ENCODE measurements at places on chromosomes 3 and 15. TPM values are rescaled to one million over a fixed set of nuclear protein-coding genes. Genes with fewer than 3 reads are reported as not detected.

Gene PARP9
- total RNA-seq, result 45.7 TPM

Gene TMCC1
- total RNA-seq, result 21.0 TPM

Gene CIB2
- total RNA-seq, result 1.5 TPM

Gene LHFPL4
- not detected for total RNA-seq

Gene SNAP23
- total RNA-seq, result 84.5 TPM

Gene MASP1
- total RNA-seq, result not detected

DNA sequence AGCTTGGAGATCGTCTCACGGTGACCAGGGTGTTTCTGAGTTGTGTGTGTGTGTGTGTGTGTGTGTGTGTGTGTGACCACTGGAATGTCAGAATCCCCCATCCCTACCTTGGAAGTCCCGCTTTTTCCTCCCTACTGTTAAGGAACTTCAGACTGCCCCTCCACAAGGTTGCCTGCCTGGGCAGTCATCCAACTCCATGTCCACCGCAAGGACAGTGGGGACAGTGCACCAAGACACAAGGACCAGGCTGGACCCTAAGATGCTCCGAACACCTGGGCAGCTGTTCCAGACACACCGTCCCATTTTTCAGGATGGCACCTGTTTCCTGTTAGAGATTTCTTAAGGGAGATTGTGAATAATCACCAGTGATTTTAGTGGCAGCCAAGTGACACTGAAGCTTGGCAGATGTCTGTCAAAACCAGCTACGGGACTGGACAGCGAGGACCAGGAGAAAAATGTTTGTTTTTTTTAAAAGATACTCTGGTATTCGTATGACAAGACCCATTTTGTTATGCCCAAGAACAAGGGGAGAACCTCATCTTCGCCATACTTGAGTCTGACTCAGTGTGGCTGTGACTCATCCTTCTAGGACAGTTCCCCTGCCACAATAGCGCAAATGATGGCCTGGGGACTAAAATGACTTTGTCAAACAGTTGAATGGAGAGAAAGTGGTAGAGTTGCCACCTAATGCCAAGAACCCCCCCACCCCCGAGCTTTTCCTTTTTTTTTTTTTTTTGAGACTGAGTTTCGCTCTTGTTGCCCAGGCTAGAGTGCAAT is 15.5 kb downstream of the PAQR9 start:
- no peak overlapping the region for H3K27ac ChIP-seq
- H3K36me3 ChIP-seq, result no peaks in the 10 kb centered on the region
- H3K4me3 ChIP-seq, result no peak overlapping the region
- H3K4me1 ChIP-seq, result peaks cover 6% of the 10 kb centered on the region
- DNase-seq, result no peak

- peaks cover 4% of the 10 kb centered on the region for H3K4me1 ChIP-seq
- H3K27me3 ChIP-seq, result no peaks in the 10 kb centered on the region
- H3K4me3 ChIP-seq, result no peak overlapping the region
- DNase-seq, result no peak
- H3K27ac ChIP-seq, result no peak overlapping the region
Measured at GRCh38 chr15:76582550-76582949, 246.0 kb downstream of the ISL2 start.

GRCh38 chr15:54482251-54482650 is 504.0 kb downstream of the UNC13C start:
- H3K4me3 ChIP-seq, result no peak overlapping the region
- no peaks in the 10 kb centered on the region for H3K4me1 ChIP-seq
- no peak for DNase-seq
- no peak overlapping the region for H3K27ac ChIP-seq
- no peaks in the 10 kb centered on the region for H3K27me3 ChIP-seq
- H3K36me3 ChIP-seq, result no peaks in the 10 kb centered on the region

DNA sequence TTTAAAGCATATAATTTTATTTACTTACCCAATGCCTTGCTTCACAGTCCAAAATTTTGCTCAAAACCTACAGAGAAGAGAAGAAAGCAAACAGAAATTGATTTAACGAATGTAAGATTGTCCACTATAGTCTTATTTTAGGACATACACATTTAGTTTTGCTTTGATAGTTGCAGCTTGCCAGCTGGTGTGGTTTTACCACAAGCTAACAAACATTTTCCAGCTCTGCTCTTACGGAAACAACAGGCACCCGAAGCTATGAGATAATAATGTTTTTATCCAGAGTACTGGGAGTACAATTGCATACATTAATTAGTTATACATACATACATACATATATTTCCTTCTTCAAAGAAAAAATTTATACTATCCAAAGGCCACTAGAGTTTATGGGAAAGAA is 10.4 kb downstream of the BCL6 start:
- H3K4me3 ChIP-seq, result no peak overlapping the region
- no peaks in the 10 kb centered on the region for H3K27me3 ChIP-seq
- peaks cover 35% of the 10 kb centered on the region for H3K4me1 ChIP-seq
- no peak for DNase-seq
- H3K27ac ChIP-seq, result no peak overlapping the region

DNA sequence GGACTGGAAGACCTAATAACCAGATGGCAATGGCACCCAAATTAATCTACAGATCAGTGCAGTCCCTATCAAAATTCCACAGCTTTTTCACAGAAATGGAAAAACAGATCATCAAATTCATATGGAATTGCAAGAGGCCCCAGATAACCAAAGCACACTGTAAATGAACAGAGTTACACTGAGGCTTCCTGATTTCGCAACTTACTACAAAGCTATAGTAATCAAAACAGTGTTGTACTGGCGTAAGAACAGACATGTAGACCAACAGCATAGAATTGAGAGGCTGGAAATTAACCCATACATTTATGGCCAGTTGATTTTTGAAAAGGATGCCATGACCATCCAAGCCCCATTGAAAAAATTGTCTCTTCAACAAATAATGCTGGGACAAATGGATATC is 16.2 kb downstream of the XPC start:
- H3K27ac ChIP-seq, result no peak overlapping the region
- no peaks in the 10 kb centered on the region for H3K27me3 ChIP-seq
- no peaks in the 10 kb centered on the region for H3K4me1 ChIP-seq
- H3K36me3 ChIP-seq, result peaks cover 93% of the 10 kb centered on the region
- DNase-seq, result no peak

- H3K36me3 ChIP-seq, result no peaks in the 10 kb centered on the region
- H3K27me3 ChIP-seq, result no peaks in the 10 kb centered on the region
- H3K4me3 ChIP-seq, result no peak overlapping the region
- H3K4me1 ChIP-seq, result no peaks in the 10 kb centered on the region
- no peak overlapping the region for H3K27ac ChIP-seq
- DNase-seq, result no peak
Measured at GRCh38 chr3:16102905-16103364, 71.5 kb upstream of the GALNT15 start.

DNA sequence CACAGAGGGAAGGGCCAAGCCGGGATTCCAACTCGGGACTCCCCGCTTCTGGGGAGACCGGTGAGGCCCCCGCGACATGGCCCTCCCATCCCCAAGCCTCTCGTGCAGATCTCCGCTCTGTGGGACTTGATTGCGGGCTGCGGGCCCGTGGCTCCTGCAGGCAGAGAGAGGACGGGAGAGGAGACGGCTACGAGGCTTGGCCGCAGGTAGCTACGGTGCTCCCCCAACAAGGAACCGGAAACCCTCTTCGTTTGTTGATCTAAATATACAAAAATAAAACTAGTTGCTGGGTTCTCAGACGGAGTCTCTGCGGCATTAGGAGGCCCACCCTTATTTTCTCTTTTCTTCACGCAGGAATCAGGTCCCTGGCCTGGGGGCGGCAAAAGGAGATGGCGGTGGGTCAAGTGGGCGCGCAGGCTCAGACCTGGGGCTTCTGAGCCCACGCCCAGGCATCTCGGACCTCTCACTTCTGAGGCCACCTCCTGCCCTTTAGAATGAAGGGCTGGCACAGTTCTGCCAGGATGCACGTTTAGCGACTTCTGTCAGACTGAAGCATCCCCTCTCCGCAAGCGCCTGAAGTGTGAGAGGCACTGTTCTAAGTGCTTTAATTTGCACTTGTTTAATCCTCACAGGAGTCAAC is 10.9 kb downstream of the GNB5 start:
- peaks cover 26% of the 10 kb centered on the region for H3K4me1 ChIP-seq
- DNase-seq, result no peak
- H3K36me3 ChIP-seq, result peaks cover 9% of the 10 kb centered on the region
- H3K4me3 ChIP-seq, result peak overlapping the region; percentile 86
- peak overlapping the region; percentile 97 for H3K27ac ChIP-seq
- H3K27me3 ChIP-seq, result no peaks in the 10 kb centered on the region

GRCh38 chr3:38109580-38110313 is 27.2 kb downstream of the ACAA1 start:
- peaks cover 2% of the 10 kb centered on the region for H3K27me3 ChIP-seq
- H3K4me3 ChIP-seq, result no peak overlapping the region
- DNase-seq, result no peak
- H3K27ac ChIP-seq, result no peak overlapping the region

DNA sequence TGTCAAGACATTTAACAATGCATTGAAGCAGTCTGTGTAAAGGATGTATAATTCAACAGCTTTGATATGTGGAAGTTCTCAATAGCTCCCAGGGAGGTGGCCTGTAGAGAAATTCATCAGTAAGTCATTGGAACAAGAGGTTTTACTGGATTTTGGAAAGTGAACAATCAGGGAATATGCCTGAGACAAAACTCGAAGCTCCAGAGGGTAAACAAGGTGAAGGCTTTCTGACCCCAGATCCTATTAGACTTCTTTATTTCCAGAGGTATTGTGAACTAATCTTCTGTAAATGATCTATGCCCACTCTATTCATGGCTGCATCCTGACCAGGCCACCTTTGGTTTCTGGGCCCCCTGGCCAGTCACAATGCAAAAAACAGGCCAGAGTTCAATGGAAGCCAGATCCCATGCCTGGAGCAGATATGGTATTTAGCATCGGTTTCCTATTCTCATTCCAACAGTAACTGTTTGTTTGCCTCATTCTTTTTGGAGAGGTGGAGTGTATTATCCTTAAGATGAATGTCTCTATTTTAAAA is 177.3 kb downstream of the SATB1 start:
- H3K4me3 ChIP-seq, result no peak overlapping the region
- no peaks in the 10 kb centered on the region for H3K36me3 ChIP-seq
- no peak overlapping the region for H3K27ac ChIP-seq
- H3K27me3 ChIP-seq, result peaks cover 15% of the 10 kb centered on the region

DNA sequence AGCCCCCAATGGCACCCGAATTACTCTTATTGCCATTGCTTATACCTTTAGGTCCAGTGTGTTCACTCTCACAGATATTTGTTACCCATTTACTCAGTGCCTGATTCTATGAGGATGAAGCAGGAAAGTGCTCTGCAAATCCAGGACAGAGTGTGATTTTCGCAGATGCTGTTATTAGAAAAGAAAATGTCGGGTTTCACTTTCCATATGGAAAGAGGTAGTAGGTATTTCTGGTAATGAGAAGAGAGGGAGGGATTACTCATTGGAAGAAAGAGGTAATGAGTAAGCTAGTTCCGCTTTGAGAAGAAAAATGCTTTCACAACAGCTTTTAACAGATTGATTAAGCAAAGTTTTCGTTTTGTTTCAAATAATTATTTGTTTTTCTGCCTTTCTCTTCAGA is 336.3 kb upstream of the CFAP20DC start:
- H3K27me3 ChIP-seq, result no peaks in the 10 kb centered on the region
- peaks cover 85% of the 10 kb centered on the region for H3K4me1 ChIP-seq
- DNase-seq, result no peak
- peak overlapping the region; percentile 31 for H3K4me3 ChIP-seq
- H3K27ac ChIP-seq, result peak overlapping the region; percentile 98

DNA sequence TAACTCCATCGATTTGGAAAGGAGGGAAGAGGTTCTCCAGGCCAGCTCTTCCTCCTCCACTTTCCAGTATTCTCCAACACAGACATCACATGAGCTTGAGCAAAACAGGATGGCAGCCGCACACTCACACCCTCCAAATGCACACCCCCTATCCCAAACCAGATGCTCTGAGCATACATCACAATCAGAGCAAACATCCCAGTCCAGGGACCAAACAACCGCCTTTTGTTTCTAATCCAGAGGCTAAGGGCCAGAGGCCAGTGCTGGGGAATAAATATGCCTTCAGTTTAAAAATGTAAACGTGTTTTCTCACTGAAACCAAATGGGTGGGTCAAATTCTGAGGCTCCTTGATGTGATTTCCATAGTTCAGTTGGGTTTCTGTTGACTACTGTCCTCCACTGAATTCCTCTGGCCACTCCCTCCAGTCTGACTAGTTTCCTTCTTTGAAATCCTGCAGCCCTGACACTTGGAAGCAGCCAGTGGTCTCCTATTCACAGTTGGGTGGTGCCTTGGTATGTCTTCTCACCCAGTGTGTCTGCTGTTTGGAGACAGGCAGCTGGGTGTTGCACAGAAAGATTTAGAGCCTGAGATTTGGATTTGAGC is 19.2 kb upstream of the MFGE8 start:
- DNase-seq, result no peak
- no peak overlapping the region for H3K27ac ChIP-seq
- H3K36me3 ChIP-seq, result no peaks in the 10 kb centered on the region
- peaks cover 12% of the 10 kb centered on the region for H3K27me3 ChIP-seq

DNA sequence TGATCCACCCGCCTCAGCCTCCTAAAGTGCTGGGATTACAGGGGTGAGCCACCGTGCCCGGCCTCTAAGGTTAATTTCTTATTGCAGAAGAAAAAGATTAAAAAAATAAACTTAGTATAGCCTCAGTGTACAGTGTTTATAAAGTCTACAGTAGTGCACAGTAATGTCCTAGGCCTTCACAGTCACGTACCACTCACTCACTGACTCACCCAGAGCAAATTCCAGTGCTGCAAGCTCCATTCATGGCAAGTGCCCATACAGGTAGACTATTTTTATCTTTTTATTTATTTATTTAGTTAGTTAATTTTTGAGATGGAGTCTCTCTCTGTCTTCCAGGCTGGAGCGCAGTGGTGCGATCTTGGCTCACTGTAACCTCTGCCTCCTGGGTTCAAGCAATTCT is 3.2 kb upstream of the FLNB start:
- H3K27me3 ChIP-seq, result no peaks in the 10 kb centered on the region
- H3K27ac ChIP-seq, result no peak overlapping the region
- no peak overlapping the region for H3K4me3 ChIP-seq
- no peaks in the 10 kb centered on the region for H3K36me3 ChIP-seq
- DNase-seq, result no peak

- peaks cover 3% of the 10 kb centered on the region for H3K4me1 ChIP-seq
- peaks cover 12% of the 10 kb centered on the region for H3K27me3 ChIP-seq
- no peak overlapping the region for H3K4me3 ChIP-seq
- no peak for DNase-seq
Measured at GRCh38 chr3:56998076-56998529, 62.4 kb upstream of the SPATA12 start.

DNA sequence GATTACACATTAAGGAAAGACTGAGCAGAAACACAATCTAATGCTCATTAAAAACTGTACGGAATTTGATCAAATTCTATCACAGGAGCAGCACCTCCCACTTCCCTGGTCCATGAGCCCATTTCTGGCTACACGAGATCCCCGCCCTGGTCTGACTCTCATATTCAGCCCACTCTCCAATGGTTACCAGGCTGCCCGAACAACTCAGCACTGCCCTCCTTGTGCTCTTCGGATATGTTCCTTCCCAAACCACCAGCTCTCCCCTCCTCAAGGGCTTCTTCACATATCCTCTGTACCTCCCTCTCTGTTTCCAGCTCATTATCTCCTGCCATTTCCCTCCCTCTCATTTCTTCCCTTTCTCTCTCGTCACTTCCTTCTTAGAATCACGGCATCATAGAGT is 180.5 kb downstream of the RSL24D1 start:
- no peaks in the 10 kb centered on the region for H3K4me1 ChIP-seq
- no peak overlapping the region for H3K27ac ChIP-seq
- DNase-seq, result no peak
- no peaks in the 10 kb centered on the region for H3K36me3 ChIP-seq
- H3K27me3 ChIP-seq, result peaks cover 2% of the 10 kb centered on the region

All from activated CD4-positive, alpha-beta T cell treated with anti-CD3 and anti-CD28 coated beads, Interleukin-2, amount 10 ng/mL, durations not matched to agents 24 days and 14 days (primary cell).